Activated naive CD4-positive, alpha-beta T cell (primary cell): ENCODE measurements at places on chromosomes 2 and 18.
A peak's percentile ranks its signal among the peaks of the same experiment; 100 is the strongest.

- DNase-seq, result no peak
Measured at GRCh38 chr2:62415518-62415917, 90.5 kb downstream of the TMEM17 start.

- DNase-seq, result no peak
Measured at GRCh38 chr2:234491897-234492296, 5.0 kb downstream of the ARL4C start.

- no peak for DNase-seq
Measured at GRCh38 chr2:63763391-63763941, 78.2 kb upstream of the UGP2 start.

DNA sequence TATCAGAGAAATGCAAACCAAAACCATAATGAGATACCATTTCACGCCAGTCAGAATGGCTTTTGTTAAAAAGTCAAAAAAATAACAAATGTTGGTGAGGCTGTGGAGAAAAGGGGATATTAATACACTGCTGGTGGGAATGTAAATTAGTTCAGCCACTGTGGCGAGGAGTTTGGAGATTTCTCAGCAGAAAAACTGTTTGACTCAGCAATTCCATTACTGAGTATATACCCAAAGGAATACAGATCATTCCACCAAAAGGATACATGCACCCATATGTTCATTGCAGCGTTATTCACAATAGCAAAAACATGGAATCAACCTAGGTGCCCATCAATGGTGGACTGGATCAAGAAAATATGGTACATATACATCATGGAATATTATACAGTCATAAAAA lies 54.5 kb upstream of the WDR75 start:
- no peak for DNase-seq

GRCh38 chr2:207150284-207150683 lies 15.5 kb downstream of the KLF7 start:
- no peak for DNase-seq

- peak; percentile 94 for DNase-seq
Measured at GRCh38 chr2:210170446-210171303, 534 bp downstream of the KANSL1L start.

DNA sequence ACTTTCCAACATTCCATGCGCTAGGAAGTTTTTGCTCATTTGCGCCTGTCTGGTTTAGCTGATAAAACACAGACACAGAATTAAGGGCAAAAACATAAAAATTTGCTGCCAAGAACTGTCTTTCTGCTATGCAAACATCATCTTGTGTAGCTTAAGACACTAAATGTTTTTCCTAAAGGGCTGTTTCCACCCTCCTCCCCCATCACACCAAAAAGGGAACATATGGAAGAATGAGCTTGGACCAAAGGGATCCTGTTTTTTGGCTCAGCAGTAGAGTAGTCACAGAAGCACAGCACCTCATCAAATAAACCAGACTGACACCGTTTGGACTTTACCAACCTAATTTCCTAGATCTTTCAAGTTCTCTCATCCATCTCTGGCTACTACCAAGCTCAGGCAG lies 210.1 kb downstream of the ZNF521 start:
- no peak for DNase-seq

GRCh38 chr2:169712791-169713227 lies 18.5 kb downstream of the PHOSPHO2 start:
- DNase-seq, result no peak

- peak; percentile 3 for DNase-seq
Measured at GRCh38 chr18:51668101-51668500, 470.6 kb upstream of the MEX3C start.

DNA sequence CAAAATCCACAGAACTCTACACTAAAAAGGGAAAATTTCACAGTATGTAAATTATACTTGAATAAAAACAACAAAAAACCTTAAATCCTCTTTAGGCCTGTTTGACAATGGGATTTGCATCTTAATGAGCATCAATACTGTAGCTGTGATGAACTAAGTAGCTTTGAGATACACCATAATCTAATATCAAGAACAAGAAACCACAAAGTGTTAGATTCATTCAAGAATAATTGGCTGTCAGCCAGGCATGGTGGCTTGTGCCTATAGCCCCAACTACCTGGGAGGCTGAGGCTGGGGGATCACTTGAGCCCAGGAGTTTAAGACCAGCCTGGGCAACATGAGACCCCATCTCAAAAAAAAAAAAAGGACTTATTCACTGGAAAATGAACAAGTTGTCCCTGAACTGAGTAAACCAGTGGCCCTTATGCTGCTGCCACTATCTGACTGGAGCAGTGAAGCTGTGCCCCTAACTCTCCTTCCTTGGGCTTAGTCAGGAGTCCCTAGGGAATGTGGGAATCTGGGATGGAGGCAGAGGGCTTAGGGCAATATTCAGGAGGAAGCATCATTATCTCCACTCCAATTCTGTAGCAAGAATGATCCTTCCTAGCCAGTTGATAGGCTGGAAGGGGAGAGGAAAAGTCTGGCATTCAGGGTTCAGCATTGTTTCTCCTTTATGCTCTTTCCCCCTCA lies 88.5 kb downstream of the PRKCE start:
- no peak for DNase-seq

DNA sequence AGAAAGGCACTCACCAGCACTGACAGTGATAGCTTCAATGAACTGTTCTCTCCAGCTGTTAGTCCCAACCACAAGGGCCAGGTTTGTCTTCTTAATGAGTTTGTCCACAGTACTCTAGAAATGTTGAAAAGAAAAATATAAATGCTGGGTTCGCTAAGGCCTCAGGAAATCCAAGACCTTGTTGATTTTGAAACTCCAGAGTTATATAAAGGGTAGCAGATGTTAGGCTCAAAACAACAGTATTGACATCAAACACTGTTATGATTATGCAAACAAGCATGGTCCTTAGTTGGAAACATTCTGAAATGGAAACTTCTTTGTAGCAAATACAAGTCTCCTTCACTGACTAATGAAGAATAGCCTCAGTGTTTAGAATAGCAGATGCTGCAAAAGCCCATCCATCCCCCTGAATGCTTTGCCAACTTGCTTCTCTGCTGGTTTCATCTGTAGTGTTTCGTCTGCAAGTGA lies 291.1 kb downstream of the SLC8A1 start:
- DNase-seq, result no peak

DNA sequence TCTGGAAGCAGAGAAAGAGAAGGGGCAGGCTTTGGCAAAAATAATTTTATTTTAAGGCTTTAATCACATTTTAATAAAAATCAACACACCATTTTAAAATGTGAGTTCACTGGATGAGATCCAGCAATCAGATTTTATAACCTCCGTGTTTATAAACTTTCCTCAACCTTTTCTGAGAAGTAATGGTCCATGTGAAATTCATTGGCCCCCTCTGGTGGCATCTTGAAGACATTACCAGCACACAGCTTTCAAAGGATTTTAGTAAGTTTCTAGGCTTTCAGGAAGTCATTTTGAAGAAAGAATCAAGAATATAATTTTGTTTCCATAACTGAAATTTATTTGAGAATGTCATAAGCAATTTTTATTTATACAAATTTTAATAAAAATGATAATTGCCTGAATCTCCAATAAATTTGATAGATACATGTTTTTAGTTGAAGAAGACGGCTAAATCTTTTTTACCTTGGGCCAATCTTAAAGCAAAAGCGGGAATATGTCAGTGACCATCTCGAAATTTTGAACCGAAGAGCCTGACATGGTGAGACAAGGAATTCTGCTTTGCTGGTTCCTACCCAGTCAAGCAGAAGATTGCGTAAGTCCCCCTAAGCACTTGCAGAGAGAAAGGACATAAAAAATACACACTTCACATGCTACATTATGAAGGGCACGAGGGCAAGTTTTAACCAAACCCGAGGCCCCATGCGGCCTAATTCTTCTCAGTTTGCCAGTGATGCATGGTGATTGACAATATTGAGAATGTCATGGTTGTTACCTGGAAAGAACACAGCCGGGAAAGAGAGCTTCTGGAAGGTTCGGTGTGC lies 128.4 kb upstream of the CBLN2 start:
- DNase-seq, result no peak

- DNase-seq, result no peak
Measured at GRCh38 chr2:224027070-224027469, 12.0 kb downstream of the SERPINE2 start.

DNA sequence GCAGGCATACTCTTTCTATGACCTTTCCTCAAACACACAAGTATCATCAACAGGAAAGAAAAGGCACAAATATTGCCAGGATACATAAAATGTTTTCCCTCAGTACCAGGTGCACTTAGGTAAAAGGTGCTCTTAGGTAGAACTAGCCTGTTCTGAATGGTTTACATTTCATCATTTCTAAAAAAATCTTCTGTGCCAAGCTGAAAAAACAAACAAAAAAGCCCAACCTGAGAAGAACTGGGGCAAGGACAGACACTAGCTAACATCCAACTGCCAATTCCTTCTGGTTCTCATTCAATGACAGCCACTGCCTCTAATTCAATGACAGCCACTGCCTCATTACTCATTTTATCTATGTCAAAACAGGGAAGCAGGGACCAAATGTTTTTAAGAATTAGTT lies 68.5 kb downstream of the SPIRE1 start:
- no peak for DNase-seq

GRCh38 chr2:10237392-10238321 lies 65.0 kb upstream of the HPCAL1 start:
- no peak for DNase-seq

- no peak for DNase-seq
Measured at GRCh38 chr2:24409171-24409570, 48.8 kb upstream of the ITSN2 start.
